HuH-7 (cell line): ENCODE measurements at places on chromosomes 4 and X.

- DNase-seq = no peak
Measured at GRCh38 chr4:156971165-156971675, 379 bp downstream of the PDGFC start.

DNA sequence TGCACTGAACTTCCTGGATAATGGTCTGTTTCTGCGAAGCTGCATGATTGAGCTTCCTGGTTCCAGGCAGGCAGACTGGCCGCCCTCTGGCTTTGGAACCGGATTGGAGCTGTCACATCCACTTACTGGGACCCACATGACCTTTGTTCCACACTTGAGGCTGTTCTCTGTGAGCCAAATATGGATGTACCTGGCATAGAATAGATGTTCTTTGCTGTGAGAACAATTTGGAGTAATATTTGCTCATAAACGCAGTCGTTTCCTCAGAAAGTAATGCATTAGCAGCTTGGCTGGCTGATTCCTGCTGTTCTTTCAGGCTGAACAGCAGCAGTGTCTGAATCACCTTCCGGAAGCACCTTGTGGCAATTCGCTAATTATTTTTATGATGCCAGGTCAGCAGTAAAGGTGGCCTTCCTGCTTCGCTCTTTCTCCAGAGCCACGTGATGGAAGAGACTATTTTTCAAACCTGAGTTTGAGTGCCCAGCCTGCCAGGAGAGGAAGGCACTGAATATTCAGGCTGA, 78.1 kb upstream of the BOD1L1 start:
- no peak for DNase-seq

DNA sequence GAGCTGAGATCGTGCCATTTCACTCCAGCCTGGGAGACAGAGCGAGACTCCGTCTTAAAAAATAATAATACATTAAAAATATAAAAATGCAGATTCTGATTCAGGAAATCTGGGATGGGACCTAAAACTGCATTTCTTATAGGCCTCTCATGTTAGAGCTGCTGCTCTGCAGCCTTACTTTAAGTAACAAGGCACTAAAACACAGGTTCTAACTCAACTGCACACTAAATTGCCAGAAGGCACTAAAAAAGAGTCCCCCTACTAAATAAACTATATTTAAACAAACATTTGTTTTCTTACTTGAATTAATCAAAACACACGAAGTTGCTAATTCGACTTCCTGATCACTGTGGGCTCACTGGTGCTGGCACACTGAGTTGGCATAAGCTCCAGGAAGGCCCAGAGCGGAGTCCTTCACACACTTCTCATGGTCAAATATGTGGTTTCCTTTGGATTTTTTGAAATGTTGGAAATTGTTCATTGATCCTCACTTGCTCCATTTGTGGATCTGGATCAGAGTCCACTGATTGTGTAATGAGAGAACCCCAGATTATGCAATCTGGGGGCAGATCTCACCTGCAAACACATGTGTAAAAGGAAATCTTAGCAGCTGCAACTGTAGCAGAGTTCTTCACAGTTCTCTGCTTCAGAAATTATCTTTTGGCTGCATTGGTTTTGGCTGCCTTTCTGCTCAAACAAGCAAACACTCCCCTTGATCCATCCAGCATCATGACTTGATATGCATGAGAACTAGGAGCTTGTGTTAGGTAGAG, 59.3 kb downstream of the AFF1 start:
- DNase-seq = no peak

DNA sequence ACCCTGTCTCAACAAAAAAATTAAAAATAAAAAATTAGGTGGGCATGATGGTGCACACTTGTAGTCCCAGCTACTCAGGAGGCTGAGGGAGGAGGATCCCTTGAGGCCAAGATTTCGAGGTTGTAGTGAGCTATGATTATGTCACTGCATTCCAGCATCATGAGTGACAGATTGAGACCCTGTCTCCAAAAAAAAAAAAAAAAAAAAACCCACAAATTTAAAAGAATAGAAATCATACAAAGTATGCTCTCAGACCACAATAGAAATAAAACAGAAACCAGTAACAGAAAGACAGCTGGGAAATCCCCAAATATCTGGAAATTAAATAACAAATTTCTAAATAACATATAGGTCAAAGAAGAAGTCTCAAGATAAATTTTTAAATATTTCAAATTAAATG, 81.0 kb upstream of the HUWE1 start:
- DNase-seq = no peak

DNA sequence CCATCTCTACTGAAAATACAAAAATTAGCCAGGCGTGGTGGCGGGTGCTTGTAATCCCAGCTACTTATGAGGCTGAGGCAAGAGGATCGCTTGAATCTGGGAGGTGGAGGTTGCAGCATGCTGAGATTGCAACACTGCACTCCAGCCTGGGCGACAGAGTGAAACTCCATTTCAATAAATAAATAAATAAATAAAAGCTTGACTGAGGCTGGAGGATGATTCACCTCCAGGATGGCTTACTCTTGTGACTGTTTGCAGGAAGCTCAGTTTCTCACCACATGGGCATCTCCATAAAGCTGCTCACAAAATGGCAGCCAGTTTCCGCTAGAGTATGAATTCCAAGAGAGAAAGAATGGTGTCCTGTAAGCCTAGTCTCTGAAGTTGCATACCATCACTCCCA, 191.7 kb upstream of the EDNRA start:
- DNase-seq = no peak

DNA sequence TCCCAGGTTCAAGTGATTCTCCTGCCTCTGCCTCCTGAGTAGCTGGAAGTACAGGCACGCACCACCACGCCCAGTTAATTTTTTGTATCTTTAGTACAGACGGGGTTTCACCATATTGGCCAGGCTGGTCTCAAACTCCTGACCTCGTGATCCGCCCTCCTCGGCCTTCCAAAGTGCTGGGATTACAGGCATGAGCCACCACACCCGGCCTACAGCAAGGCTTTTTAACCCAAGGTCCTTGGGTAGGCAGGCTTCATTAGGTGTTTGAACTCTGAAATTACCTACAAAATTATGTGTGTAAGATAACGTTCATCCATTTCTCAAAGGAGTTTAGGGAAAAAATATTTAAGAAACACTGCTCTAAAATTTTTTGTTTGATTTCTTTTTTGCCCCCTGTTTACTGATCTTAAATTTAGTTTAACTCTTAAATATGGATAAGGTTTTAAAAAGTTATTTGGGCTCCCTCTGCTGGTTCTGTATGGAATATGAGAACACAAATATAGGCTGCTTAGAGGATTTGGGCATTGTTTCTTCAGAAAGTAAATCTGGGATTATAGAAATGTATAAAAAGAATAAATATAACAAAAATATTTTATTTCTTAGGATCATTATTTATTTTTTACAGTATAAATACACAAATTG, 92.8 kb downstream of the CBR4 start:
- peak; percentile 39 for DNase-seq

- DNase-seq = no peak
Measured at GRCh38 chr4:105277702-105278101, 131.0 kb downstream of the TET2 start.

DNA sequence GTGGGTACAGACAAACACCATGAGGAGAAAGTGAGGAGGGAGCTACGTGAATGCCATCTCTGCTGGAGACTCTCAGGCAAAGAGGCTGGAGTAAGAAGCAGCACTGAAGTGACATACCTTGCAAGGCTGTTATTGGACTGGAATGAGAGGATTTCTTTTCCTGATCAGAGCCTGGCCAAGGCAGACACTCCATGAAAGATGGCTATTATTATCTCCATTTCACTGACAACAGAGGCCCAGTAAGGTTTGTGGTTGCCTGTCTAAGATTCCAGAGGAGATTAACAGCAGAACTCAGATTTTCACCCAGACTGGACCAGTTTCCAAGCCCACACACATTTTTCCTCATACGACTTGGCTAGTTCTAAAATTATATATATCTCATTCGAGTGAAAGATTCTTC, 162.0 kb upstream of the EOLA2 start:
- DNase-seq = no peak

GRCh38 chr4:38050560-38051350, 90.6 kb downstream of the PTTG2 start:
- DNase-seq = no peak

GRCh38 chr4:10441512-10441911, 15.7 kb downstream of the ZNF518B start:
- no peak for DNase-seq

DNA sequence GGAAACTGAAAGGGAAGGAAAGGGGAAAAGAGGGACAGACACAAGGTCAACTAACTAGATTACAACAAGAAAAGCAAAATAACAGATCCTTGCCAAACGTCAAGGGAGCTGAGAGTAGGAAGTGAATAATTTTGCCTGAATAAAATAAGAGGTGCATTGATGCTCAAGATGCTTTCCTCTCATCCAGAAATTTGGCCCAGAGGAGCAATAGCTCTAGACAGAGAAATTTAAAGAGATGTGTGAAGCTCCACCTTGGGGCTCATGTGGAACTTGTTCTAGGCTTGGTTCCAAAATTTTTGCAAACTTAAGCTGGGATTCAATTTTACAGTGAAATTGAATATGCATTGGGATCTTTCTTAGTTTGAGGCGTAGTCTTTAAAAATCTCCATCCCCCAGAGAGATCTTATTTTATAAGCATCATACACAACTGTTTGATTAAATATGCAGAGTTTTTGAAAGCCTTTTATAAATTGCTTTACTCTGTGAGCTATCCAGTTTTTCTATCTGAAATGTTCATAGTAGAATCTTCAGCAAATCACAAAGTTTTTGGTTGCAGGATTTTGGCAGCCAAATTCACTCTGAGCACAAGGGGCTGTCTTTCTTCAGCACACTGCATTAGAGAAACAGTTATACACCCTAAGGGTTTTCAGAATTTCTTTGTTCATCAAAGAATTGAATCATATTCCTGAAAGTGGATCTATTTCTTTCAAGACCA, 1159.5 kb downstream of the ADGRL3 start:
- no peak for DNase-seq

GRCh38 chr4:140004549-140004895, 149.5 kb downstream of the MAML3 start:
- no peak for DNase-seq

- no peak for DNase-seq
Measured at GRCh38 chr4:106670976-106671375, 302.4 kb upstream of the GIMD1 start.

- DNase-seq = no peak
Measured at GRCh38 chrX:36357855-36358254, 438.3 kb downstream of the CFAP47 start.

- no peak for DNase-seq
Measured at GRCh38 chrX:84064814-84065213, 123.2 kb downstream of the RPS6KA6 start.

GRCh38 chrX:150205011-150205410, 158.1 kb upstream of the MAMLD1 start:
- peak; percentile 17 for DNase-seq

- no peak for DNase-seq
Measured at GRCh38 chr4:5118091-5118786, 67.0 kb downstream of the STK32B start.

- DNase-seq = no peak
Measured at GRCh38 chr4:139913995-139914598, 239.9 kb downstream of the MAML3 start.

GRCh38 chr4:155510771-155511170, 134.0 kb upstream of the MAP9 start:
- DNase-seq = no peak
